ENCODE measurements at places on chromosomes 3 and 15.

DNA sequence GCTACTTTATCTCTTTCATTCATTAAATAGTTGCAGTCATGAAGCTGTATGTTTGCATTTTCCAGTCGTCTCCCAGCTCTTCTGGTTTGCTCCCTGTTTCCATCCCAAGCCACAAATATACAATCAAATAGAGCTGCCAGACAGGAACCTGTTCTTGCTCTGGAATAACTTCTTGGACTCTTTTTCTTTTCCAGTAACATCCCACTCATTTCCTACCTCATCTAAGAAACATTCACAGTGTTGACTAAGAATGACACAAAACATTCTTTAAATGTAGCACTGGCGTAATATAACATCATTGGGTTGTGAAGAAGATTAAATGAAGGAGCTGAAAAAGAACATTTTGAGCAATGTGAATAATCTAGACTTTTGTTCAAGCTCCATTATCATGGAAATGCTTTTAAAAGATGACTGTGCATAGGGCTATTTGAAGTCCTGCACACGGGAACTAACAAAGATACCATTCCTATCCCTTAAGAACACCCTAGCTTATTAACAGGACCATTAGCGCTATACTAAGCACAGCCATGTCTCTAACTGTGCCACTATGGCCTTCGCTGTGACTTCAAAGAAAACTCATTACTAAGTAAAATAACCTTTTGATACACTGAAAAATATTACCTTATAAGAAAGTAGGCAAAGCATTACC lies 574.0 kb downstream of the NAALADL2 start:
- ATAC-seq = no peak

- no peak for ATAC-seq
Observed at GRCh38 chr3:87621667-87622066, 345.3 kb upstream of the POU1F1 start.

DNA sequence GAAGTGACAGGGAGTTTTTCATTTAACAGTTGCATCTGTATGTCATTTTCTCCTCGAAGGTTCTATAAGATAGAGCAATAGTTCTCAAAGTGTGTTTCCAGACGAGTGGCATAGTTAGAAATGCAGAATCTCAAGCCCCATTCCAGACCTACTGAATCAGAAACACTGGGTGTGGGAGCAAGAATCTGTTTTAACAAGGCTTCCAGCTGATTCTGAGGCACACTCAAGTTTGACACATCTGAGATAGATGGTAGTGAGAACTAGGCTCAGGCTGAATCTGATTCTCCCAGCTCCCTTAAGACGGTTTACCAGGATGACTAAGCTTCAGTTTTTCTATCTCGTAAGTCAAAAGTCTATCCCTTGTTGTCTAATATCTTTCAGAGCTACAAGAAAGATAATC lies 159.8 kb upstream of the NUDT16 start:
- no peak for ATAC-seq

DNA sequence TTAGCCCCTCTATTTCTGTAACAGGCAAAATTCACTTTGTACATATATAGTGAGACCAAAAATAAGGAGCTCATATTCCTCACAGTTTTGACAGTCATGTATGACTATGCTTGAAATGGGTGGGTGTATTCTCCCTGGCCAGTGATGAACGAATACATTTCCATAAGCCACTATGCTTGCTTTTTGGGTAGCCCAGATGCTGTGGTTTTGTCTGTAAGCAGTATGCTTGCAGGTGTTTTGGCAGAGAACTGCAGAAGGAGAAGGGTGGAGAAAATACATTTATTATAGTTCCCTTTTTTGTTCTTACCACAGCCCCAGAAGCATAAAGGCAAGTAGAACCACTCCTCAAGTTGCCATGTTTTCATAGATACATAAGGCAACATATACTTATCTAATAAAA lies 131.2 kb downstream of the RBMS3 start:
- ATAC-seq = no peak

- ATAC-seq = no peak
Observed at GRCh38 chr15:86553108-86553507, 473.4 kb downstream of the AGBL1 start.

DNA sequence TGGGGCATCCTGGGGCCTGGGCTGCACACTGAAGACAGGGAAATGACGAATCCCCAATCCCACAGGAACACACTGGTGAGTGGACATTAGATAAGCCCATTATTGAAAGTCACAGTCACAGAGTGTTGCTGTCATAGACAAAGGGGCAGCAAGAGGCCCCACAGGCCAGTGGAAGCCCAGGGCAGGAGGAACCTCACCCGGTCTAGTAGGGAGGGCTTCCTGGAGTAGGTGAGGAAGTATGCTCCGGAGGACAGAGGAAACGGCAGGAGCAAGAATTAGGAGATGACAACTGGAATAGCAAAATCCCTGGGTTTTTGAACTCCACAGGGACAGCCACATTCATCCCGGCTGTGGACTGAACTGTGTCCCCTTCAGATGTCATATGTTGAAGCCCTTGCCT lies 101.2 kb downstream of the TPRA1 start:
- no peak for ATAC-seq

DNA sequence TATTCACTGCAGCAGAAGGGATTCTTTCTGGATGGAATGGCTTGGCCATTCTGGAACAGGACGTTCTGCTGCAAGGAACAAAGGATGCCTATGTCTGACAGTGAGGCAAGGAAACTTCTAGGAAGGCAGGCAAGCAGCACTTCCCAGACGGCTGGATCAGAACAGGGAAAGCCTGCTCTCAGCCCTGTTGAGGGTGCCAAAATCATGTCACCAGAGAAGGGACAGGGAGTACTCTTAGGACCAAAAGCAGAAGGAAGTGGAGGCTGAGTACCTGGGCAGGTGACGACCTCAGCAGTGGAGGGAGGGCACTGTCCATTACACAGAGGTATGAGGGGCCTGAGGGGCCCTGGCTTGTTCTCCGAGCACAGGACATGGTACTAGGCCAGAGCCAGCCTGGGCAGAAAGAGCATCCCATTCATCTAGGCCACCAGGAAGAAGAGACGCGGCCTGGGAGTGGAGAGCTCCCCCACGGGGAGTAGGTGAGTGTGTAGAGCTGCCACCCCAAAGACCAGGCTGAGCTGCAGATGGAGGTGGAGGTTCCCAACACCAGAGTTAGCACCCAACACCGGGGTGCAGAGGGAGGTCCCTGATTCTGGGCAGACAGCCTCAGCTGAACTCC lies 9.6 kb downstream of the KLF15 start:
- no peak for ATAC-seq

DNA sequence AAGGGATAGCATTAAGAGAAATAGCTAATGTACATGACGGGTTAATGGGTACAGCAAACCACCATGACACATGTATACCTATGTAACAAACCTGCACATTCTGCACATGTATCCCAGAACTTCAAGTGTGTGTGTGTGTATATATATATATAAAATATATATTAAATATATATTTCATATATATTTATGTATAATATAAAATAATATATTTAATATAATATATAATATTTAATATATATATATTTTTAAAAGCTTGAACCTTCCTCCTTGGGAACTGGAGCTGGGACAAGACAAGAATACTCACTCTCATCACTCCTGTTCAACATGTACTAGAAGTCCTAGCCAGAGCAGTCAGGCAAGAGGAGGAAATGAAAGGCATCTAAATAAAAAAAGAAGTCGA lies 149.3 kb downstream of the UNC13C start:
- ATAC-seq = no peak

- no peak for ATAC-seq
Observed at GRCh38 chr3:36776436-36776835, 12.1 kb upstream of the DCLK3 start.

DNA sequence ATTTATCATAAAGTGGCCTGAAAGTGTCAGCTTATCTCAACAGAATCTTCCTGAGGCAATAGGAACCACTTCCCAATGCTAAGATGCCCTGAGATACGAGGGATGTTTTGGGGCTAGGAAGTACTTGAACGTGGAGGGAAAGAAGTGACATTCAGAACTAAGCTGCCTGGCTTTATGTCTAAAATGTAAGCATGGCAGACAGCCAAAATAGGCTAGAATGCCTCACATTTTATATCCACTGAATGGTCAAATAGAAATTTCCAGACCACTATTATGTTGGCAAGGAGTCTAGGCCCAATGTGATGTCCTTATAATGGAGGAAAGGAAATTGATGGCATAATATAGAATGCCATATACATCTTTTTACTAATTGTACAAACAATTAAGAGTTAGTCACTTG lies 154.9 kb downstream of the PEX5L start:
- ATAC-seq = no peak

- ATAC-seq = no peak
Observed at GRCh38 chr3:149316437-149316836, 17.0 kb downstream of the TM4SF18 start.

- no peak for ATAC-seq
Observed at GRCh38 chr15:90192961-90193786, 8.0 kb upstream of the SEMA4B start.

GRCh38 chr3:44185396-44185915 lies 56.2 kb upstream of the TOPAZ1 start:
- ATAC-seq = no peak

- no peak for ATAC-seq
Observed at GRCh38 chr3:100753846-100754245, 44.6 kb downstream of the TFG start.

- no peak for ATAC-seq
Observed at GRCh38 chr3:133709139-133709750, 36.9 kb upstream of the TF start.

DNA sequence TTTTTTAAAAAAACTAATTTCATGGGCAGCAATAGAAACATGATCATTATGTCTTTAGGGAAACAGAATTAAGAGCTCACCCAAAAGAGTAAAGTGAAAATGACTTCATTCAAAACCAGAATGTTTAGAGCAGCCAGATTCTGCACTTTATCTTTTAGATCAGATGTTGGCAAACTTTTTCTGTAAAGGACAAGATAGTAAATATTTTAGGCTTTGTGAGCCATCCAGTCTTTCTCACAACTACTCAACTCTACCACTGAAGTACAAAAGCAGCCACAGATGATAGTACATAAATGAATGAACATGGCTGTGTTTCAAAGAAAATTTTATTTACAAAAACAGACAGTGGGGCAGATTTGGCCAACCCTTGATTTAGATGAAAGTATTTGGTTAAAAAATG lies 84.5 kb downstream of the SETD2 start:
- ATAC-seq = no peak

- no peak for ATAC-seq
Observed at GRCh38 chr3:195809796-195810454, 1.8 kb downstream of the MUC4 start.

GRCh38 chr3:184582646-184583577 lies 21.3 kb downstream of the EPHB3 start:
- ATAC-seq = peak; percentile 2

GRCh38 chr3:137020315-137020714 lies 62.5 kb downstream of the IL20RB start:
- no peak for ATAC-seq

DNA sequence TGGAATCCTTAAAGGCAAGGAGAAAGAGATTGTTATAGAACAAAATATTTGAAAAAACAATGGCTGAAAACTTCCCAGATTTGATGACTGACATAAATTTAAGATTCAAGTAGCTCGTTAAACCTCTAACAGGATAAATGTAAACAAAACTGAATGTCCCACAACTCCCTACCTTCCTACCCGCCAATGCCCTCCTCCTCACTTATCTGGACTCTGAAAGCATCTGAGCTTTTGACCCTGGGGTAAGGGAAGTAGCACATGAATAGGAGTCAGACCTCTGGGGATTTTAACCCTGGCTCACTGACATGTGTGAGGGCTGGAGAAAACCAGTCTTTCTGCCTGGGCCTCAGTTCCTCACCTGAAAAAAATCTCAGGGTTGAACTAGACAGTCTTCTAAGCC lies 26.9 kb downstream of the CYP19A1 start:
- ATAC-seq = no peak

DNA sequence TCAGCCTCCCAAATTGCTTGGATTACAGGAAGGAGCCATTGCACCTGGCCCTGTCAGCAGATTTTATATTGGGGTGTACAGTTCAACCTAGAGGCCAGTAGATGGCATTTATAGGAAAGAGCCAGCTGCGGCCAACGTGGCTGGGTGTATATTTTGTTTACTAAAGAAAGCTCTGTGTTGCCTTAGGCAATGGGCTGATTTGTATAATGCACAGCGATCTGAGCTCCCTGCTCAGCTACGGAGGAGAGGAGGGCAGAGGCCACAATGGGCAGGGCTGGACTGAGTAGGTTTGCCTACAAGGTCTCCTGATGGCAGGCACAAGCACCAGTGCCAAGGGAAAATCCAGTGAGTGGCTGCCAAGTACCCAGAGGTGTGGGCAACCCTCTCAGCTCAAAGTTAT lies 282.4 kb downstream of the ARPP21 start:
- no peak for ATAC-seq

GRCh38 chr15:28033443-28033842 lies 65.7 kb downstream of the OCA2 start:
- ATAC-seq = no peak

DNA sequence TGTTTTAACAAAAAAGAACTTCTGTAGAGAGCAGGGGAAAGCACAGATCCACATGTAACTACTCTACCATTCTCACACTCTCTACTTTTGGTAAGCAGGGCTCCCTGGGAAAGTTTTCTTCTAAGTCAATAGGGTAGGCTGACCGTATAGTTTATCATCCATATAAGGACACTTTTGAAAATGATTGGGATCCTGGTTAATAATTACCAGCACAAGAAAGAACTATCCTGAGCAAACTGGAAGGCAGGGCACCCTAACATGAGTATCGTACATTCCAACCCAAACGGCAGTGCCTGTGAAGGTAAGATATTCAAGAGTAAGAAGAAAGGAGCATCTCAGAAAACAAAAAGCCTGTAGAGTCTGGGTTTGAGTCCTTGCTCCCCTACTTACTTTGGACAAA lies 22.1 kb downstream of the SUSD5 start:
- no peak for ATAC-seq

- ATAC-seq = no peak
Observed at GRCh38 chr3:139941580-139941979, 6.6 kb downstream of the CLSTN2 start.

- ATAC-seq = peak; percentile 89
Observed at GRCh38 chr3:138389841-138390581, 41.6 kb downstream of the MRAS start.

DNA sequence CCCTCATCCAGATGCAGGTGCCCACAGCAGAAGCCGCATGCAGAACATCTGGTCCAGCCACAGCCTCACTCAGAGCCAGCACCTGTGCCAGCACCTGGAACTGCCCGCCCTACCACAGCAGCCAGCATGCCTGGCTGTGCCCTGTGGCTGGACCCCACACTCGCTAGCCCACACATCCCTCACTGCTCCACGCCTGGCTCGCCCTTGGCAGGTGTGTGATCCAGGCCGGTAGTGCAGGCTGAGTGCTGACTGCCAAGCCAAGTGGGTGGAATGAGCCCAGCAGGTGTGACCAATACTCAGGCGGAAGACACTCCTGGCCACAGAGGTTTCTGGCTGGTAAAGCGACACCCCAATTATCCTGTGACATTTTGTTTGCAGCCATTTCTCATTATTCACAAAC lies 162.4 kb upstream of the ROBO1 start:
- no peak for ATAC-seq

DNA sequence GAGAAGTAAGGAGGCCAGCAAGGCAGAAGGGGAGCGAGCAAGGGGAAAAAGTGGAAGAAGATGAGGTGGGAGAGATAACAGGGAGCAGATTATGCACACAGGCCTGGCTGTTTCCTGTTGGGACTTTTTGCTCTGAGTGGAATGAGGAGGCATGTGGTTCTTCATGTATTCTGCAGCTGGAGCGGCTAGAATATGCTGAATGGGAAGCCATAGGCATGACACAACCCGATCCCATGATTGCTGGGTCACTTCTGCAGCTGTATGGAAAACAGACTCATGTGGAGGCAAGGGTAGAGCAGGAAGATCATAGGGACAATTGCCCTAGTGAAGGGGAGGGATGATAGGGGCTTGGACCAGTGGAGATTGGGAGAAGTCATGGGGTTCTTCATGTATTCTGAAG lies 206.0 kb upstream of the SUCLG2 start:
- no peak for ATAC-seq
